ENCODE measurements at places on chromosomes 7 and 10.

DNA sequence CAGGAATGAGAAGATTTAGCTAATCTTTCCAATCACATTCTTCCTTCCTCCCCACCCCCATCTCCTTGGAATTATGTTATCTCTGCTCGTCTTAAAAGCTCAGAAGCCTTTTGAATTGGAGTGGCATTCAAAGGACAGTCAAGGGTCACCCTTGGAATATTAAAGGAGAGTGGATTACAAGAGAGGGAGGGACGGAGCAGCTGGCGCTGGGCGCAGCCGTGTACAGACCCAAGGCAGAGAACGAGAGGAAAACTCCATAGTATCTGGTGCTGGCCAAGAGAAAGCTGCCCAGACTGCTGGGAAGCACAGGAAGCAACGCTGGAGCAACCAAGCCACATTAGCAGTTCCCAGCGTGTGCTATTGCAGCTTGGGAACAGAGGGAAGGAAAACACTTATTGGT is 95.7 kb downstream of the POU6F2 start:
- peak; percentile 58 for DNase-seq

GRCh38 chr10:33818343-33818742 is 483.9 kb upstream of the NRP1 start:
- DNase-seq: no peak

GRCh38 chr10:8336629-8337331 is 282.3 kb downstream of the GATA3 start:
- no peak for DNase-seq

- no peak for DNase-seq
Measured at GRCh38 chr10:54702583-54703485, 98.2 kb downstream of the PCDH15 start.

DNA sequence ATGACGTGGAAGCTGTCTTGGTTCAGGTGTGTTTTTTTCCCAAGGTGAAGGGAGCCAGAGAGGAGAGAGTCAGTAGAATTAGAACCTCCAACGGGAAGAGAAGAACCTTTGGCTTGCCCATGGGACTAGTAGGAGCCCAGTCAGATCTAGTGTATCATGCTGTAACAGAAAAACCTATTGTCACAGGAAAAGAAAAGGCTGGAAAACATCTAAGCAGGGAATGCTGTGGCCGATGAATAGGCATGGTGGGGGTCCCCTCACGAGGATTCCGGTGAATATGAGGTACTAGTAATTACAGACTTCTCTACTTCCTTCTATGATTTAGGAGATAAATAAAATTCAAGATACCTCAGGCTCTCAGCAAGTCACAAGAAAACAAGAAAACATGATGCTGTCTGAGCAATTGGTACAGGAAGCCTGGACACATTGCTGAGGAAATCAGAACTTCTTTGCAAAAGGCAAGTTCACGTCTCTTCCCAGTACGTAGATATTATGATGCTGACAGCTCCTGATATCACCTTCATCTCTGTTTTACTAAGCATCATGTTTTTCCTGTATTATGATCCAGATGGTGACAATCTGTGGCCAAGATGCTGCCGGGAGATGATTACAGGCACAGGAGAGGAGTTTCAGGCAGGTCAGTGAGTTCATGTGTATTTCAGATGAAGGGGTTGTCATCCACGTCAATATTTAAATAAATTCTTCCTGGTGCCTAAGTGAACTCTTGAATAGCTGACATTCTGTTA is 54.3 kb upstream of the NPY start:
- no peak for DNase-seq

- no peak for DNase-seq
Measured at GRCh38 chr10:121609426-121610380, 11.5 kb upstream of the FGFR2 start.

DNA sequence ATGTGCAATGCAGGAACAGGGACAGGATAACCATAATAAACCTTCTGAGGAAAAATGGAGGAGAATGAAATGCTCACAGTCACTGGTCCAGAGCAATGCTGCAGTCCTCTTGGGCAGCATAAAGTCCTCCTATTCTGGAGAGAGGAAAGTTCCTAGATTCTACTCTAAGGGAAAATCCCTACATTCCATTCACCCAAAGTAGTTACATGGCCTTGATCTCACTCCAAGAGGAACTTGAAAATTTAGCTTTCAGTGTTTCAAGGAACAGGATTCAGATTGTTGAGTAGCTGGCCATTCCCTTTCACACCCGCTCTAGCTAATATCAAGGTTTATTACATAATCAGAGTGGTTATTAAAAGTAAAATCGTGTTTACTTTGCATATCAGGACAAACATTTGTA is 168.3 kb downstream of the CHRM2 start:
- no peak for DNase-seq

GRCh38 chr10:37710831-37711616 is 146.4 kb downstream of the ZNF248 start:
- DNase-seq: no peak

GRCh38 chr7:4683043-4683883 is 1.2 kb downstream of the FOXK1 start:
- no peak for DNase-seq

GRCh38 chr10:98469001-98469931 is 22.5 kb upstream of the HPS1 start:
- DNase-seq: no peak

- no peak for DNase-seq
Measured at GRCh38 chr10:126117196-126117595, 220.8 kb downstream of the FANK1 start.

DNA sequence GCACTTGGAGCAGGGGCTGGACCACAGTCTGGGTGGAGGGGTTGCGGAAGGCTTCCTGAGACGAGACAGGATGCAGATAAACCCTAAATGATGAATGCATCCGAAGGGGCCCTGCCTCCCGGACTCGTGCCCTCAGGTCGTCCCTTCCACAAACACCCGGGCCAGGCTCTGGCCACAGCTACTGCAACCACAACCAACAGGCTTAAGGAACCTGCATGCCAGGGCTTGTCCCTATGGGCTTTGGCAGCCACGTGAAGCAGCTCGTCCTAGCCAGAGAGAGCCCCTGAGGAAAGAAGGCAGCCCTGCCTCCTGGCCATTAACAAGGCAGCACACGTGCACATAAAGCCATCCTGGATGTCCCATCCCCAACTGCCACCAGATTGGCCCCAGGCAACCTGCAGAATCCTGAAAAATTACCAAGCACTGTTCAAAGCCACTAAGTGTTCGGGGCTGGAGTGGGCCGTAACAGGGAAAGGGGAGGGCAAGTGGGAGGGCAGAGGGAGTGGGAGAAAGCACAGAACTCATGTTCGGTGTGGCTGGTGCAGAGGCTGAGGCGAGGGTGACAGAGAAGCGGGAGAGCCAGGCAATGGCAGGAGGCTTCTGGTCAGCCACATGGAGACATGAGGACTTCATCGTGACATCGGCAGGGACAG is 62.7 kb downstream of the MAD1L1 start:
- no peak for DNase-seq

DNA sequence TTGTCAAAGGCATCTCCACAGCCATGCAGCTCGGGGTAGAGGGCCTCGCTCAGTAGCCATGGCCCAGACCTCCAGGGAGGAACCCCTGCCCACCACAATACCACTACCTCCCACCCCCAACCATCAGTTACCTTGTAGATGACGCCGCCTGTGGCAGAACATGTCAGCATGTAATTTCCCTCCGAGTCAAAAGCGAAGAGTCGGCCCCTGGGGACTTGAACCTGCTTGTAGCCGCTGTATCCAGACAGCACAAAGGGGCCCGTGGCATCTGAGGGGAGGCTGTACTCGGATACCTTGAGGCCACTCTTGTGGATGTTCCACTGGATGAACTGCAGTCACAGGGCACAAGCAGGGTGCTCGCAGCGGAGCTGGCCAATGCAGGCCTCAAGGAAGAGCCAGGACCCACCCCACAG is 16.3 kb upstream of the CYREN start:
- no peak for DNase-seq

GRCh38 chr10:90751107-90751997 is 106.5 kb downstream of the HTR7 start:
- DNase-seq: no peak

- no peak for DNase-seq
Measured at GRCh38 chr7:28112883-28113540, 67.6 kb downstream of the JAZF1 start.

DNA sequence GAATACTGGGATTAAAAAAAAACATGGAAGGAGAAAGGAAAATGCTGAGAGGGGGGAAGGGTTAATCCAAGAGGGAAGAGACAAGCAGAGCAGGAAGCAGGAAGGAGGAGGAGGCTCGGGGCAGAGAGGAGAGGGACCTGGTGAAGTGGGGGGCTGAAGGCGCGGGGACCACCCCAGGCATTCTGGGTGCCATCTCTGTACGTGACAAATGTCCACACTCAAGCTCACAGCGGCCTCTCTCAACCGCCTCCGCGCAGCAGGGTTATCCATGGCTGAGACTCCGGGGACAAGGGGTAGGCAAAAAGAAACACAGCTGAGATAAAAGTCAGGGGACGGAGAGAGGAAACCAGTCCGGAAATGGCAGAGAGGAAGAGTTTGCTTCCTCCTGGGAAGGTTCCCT is 33.9 kb downstream of the EN2 start:
- DNase-seq: no peak

GRCh38 chr10:33571616-33572015 is 237.1 kb upstream of the NRP1 start:
- DNase-seq: no peak

GRCh38 chr10:119651514-119652360 is 557 bp downstream of the BAG3 start:
- DNase-seq: peak; percentile 36

DNA sequence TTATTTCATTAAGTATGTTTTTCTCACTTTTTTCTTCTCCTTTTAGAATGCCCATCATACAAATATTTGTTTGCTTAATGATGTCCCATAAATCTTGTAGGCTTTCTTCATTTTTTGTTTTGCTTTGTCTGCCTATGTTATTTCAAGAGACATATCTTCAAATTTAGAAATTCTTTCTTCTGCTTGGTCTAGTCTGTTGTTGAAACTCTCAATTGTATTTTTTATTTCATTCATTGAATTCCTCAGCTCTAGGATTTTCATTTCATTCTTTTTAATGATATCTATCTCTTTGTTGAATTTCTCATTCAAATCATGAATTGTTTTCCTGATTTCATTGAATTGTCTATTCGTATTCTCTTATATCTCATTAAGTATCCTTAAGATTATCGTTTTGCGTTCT is 125.1 kb upstream of the VIPR2 start:
- DNase-seq: no peak

DNA sequence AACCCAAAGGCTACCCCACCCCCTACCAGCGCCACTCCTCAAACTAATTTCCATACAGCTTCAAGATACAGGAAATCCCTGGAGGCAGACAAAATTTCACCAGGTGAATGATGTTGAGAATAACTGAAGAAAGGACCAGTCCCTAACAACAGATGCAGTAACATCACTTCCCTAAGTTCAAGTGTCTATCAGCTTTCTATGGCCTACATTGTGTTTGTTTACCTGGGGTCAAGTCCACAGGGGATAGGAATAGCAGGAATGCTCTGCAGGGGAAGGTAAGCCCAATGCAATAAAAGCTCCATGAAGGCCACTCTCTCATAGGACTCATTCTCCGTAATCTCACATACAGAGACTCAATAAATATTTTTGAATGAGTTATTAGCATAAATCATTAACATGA is 26.9 kb downstream of the FAM13C start:
- DNase-seq: no peak

- DNase-seq: no peak
Measured at GRCh38 chr7:494259-494687, 25.4 kb downstream of the PDGFA start.

DNA sequence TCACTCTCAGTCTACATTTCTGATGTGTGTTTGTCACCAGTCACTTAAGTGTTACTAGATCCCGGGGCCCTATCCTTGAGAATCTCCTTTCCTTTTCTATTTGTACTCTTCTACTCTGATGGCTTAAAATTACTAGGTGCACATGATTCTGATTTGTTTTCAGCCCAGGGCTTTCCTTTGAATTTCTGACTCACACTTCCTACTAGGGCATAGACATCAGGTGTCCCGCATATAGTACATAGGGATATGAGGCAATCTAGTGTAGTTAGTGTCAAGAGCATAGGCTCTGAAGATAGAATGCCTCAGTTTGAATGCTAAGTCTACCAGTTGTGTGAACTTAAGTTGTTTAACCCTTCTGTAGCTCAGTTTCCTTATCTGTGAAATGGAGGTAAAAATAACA is 49.4 kb upstream of the LRRN3 start:
- no peak for DNase-seq

DNA sequence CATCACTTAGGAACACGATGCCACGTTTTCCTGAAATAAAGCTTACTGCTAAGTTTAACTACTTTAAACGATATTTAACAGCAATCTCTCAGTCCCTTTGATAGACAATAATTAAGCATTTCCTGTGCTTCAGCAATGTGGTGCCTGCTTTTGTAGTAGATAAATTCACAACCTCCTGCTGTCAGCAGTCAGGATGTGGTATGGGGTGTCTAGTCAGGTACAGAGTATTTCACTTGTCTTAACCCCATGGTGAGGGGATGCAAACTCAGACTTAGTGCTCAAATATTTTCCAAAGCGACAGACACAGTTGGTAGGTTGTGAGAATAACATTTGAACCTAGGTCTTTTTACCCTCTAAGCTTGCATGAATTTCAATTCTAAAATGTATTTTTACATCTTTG is 526.2 kb upstream of the PFKP start:
- no peak for DNase-seq

DNA sequence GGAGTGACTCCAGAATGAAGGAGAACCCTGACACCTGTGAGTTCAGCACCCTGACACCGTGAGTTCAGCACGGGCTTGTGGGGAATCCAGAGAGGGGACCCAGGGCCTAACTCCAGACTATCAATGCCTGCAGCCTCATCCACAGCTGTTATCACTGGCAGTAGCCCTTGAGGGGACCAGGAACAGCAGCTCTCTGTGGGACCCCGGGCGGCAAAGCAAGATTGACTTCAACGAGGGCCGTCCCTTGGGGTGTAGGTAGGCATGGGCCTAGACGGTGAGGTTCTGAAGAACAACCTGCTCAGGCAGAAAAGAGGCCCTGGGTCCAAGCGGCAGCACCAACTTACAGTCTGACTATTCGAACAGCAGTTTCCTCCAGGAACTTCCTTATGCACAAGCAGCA is 8.9 kb downstream of the GRID1 start:
- no peak for DNase-seq

DNA sequence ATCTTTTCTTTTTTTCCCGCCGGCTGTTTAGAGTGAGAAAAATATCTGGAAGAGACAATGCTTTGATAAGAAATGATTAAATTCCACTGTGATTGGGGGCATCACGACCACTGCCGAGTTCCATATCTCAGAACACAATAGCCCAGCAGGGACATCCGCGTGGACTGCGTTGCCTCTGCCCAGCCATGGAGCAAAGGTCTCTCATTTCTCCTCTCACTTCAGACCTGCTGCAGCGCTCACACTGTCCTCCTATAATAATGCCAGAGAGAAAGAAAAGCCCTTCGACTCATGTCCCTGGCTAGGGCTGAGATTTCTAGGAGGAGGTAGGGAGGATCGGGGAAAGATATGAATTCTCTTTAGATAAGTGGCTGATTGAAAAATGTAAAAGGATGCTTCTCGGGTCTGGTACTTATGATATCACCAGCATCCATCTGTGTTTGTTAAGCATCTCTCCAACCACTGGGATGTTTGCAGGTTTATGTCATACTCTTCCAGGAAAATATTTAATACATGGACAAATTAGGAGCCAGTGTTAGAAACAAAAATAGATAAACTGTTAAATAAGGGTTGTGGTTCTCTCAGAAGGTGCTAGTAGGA is 472.9 kb upstream of the AKR1E2 start:
- DNase-seq: no peak

- peak; percentile 8 for DNase-seq
Measured at GRCh38 chr10:79941146-79941545, 7.8 kb downstream of the SFTPD start.

GRCh38 chr7:118153551-118154177 is 30.3 kb upstream of the LSM8 start:
- DNase-seq: no peak

Data from femur (tissue), 1 donor.